Islet precursor cell (in vitro differentiated cells): ENCODE measurements at places on chromosomes 6 and 20.
A peak's percentile ranks its signal among the peaks of the same experiment; 100 is the strongest.

- peak; percentile 90 for DNase-seq
Measured at GRCh38 chr6:152897807-152898399, 84.9 kb downstream of the FBXO5 start.

DNA sequence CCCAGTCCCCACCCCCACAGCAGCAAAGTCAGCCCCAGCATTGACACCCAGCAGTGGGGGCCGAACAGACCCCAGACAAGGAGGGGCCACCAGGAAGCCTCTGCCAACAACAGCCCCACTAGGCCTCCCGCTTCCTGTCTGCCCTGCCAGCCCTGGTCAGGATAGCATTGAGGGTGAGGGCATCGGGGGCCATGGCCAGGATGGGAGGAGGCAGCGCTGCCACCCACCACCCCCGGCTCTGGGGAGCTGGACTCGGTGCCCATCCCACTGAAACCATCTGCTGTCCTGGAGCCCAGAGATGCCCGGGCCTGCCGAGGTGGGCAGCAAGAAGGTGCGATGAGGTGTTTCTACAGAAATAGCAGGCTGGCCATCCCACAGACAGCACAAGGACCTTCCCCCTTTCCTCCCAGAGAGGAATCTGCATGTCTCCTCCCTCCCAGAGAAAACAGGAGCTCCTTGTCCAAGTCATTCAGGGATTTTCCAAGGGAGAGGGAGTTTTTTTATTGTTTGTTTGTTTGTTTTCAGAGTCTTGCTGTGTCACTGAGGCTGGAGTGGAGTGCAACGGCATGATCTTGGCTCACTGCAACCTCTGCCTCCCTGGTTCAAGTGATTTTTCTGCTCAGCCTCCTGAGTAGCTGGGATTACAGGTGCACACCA is 62.1 kb upstream of the BHLHE23 start:
- no peak for DNase-seq

DNA sequence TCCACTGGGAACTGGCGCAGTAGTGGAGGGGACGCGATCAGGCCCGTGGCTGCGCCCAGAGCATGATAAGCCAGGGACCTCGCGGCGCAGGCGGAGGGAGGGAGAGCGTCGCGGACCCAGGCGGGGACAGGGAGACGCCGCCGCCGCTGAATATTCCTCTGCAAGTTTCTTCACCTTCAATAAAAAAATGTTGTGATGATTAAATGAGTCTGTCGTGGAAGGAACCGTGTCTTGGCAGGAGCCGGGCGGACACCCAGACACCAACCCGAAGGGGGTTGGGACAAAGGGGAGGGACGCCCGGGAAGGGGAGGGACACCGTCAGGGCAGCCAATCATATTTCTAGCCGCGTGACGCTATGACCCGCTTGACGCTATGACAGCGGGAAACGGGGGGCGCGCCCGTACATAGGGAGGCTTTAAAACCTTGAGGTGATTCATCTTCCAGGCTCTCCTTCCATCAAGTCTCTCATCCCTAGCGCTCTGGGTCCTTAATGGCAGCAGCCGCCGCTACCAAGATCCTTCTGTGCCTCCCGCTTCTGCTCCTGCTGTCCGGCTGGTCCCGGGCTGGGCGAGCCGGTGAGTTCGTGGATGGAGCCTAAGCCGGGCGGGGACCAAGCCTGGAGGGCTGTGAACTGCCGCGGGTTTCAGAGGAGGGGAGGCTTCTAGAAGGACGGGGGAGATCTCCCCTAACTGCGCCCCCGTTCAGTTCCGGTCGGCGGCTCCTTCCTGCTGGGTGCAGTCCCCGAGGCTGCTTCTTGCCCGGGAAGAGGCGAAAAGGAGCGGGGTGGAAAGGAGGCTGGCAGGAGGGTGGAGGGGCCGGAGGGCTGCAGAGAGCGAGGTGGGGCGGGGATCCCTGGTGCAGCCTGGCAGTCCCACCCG is at the start of gene ULBP2:
Gene ULBP2, plus strand, starts transcription at position 432 of the 878 bp plus-strand sequence. Its CDS starts 59 bp downstream, at position 491.
- DNase-seq = peak; percentile 91

GRCh38 chr6:67717281-67717680 is 917.8 kb upstream of the ADGRB3 start:
- DNase-seq = no peak

- DNase-seq = no peak
Measured at GRCh38 chr6:116390581-116390980, 19.8 kb downstream of the DSE start.

GRCh38 chr6:135002229-135002844 is 52.3 kb downstream of the HBS1L start:
- no peak for DNase-seq

- DNase-seq = peak; percentile 97
Measured at GRCh38 chr6:90411292-90411781, 114.7 kb upstream of the BACH2 start.
